Neuronal stem cell (in vitro differentiated cells): ENCODE measurements at places on chromosomes 5 and 9.

DNA sequence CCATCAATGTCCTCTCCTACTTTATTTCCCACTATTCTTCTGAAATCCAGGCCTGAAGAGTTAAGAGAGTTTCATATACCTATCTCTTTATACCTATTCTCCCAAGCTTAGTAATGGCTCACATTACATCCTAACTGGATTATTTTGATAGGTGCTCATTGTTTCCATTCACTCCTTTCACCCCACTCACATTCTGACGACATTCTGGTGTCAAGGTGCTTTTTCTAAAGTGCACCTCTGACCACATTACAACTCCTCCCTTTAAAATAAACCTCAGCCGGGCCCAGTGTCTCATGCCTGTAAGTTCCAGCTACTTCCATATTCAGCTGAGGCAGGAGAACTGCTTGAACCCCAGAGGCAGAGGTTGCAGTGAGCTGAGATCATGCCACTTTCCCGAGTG is 417.1 kb downstream of the BNC2 start:
- no peak for DNase-seq

- DNase-seq: peak; percentile 31
These were observed 60.0 kb upstream of the TUT7 start for GRCh38 chr9:86413971-86414880.

DNA sequence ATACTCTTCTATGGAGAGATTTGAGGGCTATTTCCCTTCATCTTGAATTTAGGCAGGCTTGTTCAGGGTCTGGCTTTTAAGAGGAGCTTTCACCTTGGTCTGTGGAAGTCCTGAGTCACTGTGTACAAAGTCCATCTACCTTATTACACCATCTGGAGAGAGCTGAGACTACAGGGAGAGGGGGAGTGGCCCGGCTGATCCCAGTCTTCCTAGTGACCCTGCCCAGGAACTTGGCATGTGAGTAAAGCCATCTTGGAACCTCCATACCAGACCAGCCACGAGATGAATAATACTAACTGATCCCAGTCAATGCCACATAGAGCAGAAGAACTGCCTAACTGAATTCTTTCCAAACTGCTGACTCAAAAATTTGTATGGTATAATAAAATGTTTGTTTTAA is 8.4 kb upstream of the IL6ST start:
- no peak for DNase-seq

- DNase-seq: no peak
These were observed 22.4 kb upstream of the SPINK14 start for GRCh38 chr5:148145916-148146315.

- DNase-seq: no peak
These were observed 7.4 kb upstream of the ADCY2 start for GRCh38 chr5:7388553-7388952.
